ENCODE measurements at places on chromosomes 3 and 15.

DNA sequence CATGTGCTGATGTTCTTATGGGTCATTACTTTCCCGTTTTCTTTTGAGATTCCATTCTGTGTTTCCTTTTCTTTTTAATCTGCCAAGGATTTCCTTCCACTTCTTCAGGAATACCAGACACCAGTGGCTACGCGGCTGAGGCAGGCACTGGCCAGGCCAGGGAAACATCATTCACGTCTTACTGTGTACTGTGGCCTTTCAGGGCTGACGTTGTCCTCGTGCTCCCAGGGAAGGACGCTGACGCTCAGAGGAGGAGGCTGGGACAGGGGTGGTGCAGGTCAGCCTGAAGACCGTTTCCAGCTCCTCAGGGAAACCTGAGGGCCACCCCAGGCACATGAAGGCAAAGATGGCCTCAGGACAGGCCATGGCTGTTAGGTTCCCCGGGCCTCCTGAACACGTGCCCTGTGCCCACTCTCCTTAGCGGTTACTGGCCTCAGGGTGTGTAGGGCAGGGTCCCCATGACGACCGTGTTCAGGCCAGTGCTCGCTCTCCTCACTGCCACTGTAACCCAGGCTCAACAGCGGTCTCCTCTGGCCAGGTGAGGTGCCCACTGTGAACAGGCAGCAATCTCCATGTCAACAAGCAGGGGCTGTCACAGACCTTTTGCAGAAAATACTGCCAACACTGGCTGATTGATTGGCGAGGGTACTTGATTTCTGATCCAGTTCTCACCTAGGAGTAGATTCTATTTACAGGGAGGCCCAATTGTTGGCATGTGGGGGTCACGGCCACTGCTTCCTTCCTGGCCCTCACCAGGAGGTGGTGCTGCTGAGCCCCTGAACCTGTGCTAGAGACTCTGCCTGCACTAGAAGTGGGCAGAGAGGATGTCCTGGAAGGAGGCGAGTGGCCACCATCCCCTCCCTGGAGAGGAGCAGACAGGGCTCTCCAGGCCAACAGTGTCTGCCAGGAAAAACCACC, 169.5 kb downstream of the ATP10A start:
- DNase-seq, result peak; percentile 45

GRCh38 chr3:107001635-107002034, 375.6 kb upstream of the CCDC54 start:
- no peak for DNase-seq

GRCh38 chr3:90034038-90034437, 926.6 kb downstream of the EPHA3 start:
- no peak for DNase-seq

GRCh38 chr15:64515196-64515595, 54.8 kb downstream of the ZNF609 start:
- DNase-seq, result no peak

DNA sequence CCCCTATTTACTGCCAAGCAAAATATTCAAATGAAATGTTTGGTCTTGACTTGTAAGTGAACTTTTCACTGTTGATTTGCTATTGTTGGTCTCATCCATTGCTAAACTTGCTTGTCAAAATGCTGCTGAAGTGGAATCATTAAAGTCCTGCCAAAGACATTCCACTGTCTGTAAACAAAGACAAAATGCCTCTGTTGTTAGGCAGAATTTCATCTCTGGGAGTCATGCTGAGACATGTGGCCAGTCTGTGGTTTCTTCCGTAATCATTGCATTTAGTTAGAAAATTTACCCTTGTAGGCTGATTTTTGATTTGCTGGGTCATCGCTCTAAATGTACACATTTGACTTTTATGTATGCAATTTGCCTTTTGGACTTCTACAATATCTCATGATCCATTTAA, 577.7 kb downstream of the MECOM start:
- no peak for DNase-seq

DNA sequence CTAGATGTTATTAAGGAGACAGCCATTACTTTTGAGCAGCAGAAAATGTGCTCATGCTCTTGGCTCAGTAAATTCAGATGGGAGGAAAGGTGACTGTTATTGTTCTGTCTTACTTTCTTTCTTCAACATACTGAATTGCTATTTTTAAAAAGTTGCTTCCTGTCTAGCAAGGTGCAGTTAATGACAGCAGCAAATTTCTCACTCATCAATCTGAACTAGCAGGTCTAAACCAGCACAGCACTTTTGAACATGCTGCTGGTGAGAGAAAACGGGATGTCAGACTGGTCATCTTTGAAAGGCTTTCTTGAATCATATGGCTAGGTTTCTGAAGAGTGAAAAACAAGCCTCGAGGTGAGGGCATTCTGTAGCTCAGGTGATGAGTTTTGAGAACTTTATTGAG, 384.7 kb downstream of the MFSD1 start:
- no peak for DNase-seq

GRCh38 chr3:138901567-138901966, 45.4 kb downstream of the FOXL2 start:
- DNase-seq, result no peak

GRCh38 chr3:139655909-139656595, 21.7 kb downstream of the NMNAT3 start:
- no peak for DNase-seq
